H7 (cell line): ENCODE measurements at places on chromosomes 3 and 15.

DNA sequence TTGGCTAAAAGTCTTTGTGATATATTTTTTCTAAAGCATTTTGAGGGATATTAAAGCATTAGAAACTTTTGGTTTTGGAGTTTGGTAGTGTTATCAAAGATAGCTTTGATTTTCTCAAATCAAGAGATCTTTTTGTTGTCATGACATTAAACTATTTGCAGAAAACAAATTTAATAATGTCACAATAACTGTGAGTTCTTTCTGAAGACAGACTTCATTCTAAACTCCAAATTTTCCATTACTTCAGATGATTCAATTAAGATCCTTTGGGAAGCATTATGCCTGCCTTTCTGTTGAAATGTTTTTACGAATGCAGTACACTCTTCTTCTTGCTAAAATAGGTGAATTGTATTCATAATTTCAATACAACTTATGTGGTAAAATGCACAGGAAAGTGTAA lies 145.4 kb downstream of the ALCAM start:
- no peak for DNase-seq

DNA sequence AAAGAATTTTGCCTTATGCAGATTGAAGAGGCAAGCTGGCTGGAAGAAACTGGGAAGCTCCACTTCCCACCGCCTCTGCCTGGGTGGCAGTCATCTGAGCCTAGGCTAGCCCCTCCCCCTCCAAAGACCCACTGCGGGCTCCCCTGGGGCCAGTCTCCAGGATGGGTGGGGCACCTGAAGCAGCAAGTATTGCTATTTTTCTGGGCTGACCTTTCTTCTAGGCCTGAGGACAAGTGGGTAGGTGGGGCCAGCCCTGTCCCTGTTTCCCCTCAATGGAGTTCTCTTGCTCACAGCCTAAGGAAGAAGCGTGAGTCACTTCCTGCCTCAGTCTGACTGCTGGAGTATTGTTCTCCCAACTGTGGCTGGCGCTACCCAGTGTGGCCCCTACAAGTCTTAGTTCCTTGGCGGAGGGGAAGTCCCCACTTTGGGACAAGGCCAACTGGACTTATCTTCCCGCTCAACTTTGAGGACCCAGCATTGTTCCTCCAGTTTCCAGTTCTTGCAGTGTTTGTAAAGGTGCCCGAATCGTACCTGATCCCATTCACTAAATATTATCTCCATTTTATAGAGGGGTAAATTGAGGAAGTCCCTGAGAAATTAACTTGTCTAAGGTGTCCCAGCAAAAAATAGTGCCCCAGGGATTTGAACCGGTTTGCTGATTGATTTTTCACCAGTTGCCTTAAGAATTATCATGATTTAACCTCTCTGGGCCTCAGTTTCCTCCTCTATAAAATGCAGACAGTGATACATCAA lies 1.4 kb downstream of the FURIN start:
- peak; percentile 70 for DNase-seq

- DNase-seq = peak; percentile 17
Observed at GRCh38 chr3:57910990-57911389, 97.2 kb upstream of the FLNB start.

GRCh38 chr15:25736461-25736860 lies 126.7 kb downstream of the ATP10A start:
- DNase-seq = no peak

- DNase-seq = no peak
Observed at GRCh38 chr3:976006-976405, 116.8 kb upstream of the CNTN6 start.

GRCh38 chr3:87674397-87675161 lies 384.2 kb downstream of the CGGBP1 start:
- DNase-seq = no peak

DNA sequence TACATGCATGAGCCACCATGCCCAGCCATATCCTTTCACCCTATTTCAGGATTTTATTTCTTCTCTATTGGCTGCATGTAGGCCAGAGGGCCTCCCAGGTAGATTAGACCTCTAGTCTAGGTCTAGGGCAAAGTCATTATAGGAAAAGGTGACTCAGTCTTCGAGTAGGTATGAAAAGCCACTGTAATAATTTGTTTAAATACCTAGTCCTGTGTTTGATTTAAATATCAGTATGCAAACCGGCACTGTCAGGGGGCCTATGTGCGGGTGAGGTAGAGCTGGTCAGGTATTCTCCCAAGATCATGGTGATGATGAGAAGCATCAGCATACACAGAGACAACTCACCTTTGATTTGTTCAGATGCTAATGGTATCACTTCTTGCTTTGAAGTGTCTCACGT lies 101.4 kb upstream of the UMPS start:
- no peak for DNase-seq

GRCh38 chr15:42402455-42403205 lies 43.3 kb downstream of the CAPN3 start:
- DNase-seq = no peak
